ENCODE measurements at places on chromosomes 2 and 18.

DNA sequence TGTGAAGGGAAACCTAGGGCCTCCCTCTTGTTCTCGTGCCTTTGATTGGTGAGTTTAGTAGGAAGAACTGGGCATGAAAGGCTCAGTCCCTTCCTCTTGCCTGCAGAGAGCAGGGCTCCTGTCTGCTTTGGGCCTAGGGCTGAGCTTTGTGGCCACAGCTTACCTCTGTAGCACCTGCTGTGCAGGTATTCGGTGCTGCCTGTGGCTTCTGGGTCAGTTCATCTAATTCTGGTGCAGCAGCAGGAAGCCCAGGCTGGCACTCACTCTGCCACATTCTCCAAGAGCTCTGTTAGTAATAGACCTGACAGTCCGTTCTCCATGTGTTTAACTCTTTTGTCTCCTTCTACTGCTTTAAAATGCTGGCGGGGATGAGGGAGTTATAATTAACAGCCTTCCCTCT, 96.5 kb downstream of the DLGAP1 start:
- DNase-seq: no peak

GRCh38 chr2:201132518-201132917, 16.6 kb downstream of the CFLAR start:
- DNase-seq: no peak

DNA sequence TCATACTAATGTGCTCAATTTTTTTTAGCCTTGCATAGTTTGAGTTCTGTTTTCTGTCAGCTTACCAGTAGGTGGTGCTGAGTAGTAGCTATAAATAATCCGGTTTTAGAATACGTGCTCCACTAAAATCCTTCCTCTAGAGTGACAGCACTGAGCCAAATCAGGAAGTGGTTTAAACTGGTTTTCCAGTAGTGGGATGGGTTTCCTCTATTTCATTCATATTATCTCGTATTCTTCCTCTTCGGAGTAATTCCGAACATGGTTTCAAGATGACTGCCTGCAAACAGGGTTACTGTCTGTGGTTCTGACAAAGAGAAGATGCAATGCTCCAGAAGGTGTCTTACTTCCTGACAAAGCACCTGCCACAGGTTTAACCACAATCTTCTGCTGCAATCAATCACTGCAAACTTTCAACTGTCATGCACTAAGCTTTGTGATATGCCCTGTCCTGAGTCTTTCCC, 496.9 kb upstream of the VRK2 start:
- DNase-seq: no peak

DNA sequence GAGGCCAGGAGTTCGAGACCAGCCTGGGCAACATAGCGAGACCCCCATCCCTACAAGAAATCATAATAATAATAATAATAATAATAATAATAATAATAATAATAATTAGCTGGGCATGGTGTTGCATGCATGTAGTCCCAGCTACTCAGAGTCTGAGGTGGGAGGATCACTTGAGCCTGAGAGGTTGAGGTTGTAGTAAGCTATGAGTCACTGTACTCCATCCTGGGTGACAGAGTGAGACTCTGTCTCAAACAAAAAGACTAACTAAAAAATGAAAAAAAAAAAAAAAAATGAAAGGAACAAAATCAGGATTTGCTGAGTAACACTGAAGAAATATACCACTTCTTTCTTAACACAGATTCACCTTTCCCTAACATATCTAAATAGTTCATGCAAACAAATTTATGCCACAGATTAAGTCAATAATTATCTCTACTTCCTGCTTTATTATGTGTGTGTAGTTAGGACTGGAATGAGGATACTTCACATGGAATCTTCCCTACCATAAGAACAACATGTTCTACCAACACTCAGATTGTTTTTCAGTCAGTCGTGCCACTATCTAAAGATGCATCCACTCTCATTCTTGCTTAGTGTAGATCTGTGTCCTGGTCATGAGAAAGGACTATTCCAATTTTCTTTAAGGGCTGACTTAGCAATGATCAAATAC, 928.7 kb downstream of the SLC4A3 start:
- DNase-seq: no peak

DNA sequence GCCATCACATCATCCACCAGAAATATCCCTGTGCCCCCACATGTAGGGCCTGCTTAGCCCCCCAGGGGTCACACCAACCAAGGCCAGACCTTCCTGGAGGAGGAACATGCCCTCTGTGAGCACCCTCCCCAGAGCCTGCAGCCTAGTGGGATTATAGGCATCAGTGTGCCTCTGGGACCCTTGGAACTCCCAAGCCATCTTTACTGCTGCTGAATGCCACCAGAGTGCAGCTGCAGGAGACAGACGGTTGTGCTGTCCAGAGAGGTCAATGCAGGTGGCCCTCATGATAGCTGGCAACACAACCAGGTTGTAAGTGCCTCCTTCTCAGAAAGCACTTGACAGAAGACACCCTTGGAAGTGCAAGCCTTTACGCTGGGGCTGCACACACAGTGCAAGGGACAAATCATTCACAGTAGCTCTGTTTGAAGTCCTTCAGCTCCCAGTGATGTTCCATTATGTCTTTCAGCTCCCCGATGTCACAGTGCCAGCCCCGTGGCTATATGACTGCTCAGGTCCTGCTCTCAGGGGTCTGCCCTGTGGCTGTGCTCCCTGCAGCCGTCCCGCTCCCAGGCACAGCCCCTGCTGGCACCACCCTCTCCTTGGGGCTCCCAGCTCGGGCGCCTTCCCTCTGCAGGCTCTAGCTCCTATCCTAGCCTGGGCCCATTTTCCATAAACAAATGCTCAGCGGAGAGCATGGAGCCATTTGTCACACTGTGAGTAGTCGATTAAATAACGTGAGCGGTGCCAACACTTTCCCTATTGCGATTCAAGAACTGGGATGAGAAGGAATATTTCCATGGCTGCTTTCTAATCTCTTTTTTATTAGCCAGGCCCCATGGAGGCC, 65.1 kb downstream of the EDAR start:
- DNase-seq: no peak

- DNase-seq: no peak
These were observed 92.7 kb downstream of the CSRNP3 start for GRCh38 chr2:165562233-165562632.

DNA sequence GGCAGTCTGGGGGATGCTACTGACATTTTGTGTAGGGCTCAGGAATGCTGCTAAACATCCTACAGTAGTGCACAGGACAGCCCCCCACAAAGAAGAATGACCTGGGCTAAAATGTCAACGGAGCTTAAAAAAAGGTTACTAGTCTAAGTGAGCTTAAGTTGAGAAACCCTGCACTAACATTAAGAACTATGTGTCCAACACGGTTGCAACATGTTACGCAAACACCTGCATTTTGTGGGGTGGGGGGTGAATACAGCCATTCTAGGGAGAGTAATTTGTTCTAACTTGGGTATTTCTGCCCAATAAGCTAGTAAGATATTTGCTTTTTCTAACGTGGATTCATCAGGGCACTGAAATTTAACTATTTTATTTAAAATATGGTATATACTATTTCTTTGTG, 57.9 kb downstream of the SLC8A1 start:
- no peak for DNase-seq

DNA sequence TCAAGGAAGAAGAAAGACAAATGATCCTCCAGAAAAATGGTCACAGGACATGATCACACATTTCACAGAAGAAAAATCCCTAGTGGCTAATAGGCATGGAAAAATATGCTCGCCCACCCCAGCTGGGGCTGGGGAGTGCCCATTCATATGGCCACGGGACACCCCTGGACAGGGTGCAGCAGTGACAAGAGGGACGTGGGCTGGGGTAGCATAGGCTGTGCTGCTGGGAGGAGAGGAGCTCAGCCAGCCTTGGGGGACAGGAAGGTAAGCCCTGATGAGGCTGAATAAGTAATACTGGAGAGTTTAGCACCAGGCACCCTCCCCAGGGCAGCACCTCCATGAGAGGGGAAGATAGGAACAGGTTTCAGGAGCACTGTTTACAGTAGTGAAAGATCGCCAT, 254.9 kb upstream of the HS6ST1 start:
- peak; percentile 4 for DNase-seq

DNA sequence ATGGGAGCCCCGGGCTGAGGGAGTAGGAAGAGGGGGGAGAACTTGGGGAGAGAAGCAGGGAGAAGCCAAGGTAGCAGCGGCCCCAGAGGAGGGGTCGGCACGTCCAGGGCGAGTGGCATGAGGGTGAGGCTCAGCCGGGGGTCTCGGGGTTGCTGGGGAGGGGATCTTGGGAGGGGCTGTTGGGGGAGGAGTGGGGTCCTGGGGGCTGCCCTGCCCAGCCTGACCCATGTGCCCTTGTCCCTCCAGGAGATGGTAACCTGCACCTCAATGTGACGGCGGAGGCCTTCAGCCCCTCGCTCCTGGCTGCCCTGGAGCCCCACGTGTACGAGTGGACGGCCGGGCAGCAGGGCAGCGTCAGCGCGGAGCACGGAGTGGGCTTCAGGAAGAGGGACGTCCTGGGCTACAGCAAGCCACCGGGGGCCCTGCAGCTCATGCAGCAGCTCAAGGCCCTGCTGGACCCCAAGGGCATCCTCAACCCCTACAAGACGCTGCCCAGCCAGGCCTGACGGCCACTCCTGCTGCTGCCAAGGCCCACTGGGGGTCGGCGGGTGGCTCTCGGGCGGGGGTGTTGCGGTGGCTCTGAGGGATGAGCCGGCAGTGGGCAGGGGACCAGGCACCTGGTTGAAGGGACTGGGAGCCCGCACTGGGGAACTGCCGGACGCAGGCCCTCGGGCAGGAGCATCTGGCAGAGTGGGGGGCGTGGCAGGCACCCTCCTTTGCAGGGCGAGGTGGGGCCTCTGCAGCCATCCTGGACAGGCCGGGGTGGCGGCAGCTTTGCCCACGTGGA, 9.0 kb upstream of the GAL3ST2 start:
- no peak for DNase-seq

- no peak for DNase-seq
These were observed 89.4 kb downstream of the HDAC4 start for GRCh38 chr2:239311132-239312040.

GRCh38 chr2:196750291-196750923, 49.1 kb downstream of the GTF3C3 start:
- no peak for DNase-seq

DNA sequence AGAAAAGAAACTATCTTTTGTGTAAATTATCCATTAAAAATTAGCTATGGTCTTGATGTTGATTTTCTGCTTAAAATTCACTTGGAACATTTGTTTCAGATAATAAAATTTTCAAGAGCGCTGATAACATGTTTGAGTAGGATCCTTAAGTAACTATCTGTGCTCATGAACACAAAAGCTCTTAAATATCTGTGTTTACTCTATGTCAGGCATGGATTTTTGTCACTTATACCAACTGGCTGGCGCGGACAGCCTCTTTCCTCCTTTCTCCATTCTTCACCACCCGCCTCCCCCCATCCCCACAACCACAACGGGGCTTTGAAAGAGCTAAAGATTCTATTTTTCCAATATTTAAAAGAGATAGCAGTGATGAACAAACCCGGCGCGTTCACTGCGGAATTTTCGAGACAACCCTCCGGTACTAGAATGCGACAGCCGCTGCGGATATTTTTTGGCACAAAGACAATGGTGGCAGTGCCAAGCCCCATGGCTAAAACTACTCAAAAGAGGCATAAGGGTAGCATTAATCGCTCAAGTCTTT, 181.5 kb downstream of the TCF4 start:
- DNase-seq: no peak

GRCh38 chr2:218875692-218876246, 4.9 kb upstream of the WNT10A start:
- no peak for DNase-seq

- DNase-seq: no peak
These were observed 13.2 kb downstream of the CYP26B1 start for GRCh38 chr2:72134408-72134996.

GRCh38 chr2:238866656-238867277, 18.9 kb downstream of the TWIST2 start:
- DNase-seq: no peak

DNA sequence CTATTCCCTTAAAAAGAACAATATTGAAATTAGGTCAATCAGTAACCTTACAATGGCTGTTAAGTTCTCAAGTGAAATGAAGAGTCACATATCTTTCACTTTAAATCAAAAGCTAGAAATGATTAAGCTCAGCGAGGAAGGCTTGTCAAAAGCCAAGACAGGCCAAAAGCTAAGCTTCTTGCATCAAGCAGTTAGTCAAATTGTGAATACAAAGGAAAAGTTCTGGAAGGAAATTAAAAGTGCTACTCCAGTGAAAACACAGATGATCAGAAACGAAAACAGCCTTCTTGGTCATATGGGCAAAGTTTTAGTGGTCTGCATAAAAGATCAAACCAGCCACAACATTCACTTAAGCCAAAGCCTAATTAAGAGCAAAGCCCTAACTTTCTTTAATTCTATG, 402.6 kb upstream of the ZEB2 start:
- DNase-seq: no peak

- DNase-seq: no peak
These were observed 219.8 kb downstream of the ATAD2B start for GRCh38 chr2:23707096-23707495.

- peak; percentile 27 for DNase-seq
These were observed 12.4 kb downstream of the ADRA2B start for GRCh38 chr2:96103761-96104486.

- DNase-seq: peak; percentile 32
These were observed 476 bp downstream of the STRN start for GRCh38 chr2:36965751-36966369.

- no peak for DNase-seq
These were observed 28.8 kb downstream of the SH3BP4 start for GRCh38 chr2:234980451-234981187.

DNA sequence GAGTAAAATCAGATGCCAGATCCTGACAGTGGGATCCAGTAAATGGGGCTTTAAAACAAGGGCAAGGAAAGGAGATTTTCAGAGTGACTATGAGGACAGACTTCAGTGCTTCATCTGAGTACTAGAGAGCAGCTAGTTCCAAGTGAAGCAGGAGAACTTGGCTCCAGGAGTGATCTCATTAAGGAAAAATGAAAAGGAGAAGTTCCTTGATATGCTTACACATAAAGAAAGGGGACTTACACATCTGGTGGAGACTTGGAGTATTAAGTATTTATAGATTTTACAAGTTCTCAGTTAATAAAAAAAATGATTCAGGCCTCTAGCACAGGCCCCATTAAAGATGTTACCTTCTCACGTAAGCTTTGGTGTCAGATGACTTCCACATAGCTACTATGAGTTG, 105.8 kb downstream of the ICOS start:
- DNase-seq: no peak

DNA sequence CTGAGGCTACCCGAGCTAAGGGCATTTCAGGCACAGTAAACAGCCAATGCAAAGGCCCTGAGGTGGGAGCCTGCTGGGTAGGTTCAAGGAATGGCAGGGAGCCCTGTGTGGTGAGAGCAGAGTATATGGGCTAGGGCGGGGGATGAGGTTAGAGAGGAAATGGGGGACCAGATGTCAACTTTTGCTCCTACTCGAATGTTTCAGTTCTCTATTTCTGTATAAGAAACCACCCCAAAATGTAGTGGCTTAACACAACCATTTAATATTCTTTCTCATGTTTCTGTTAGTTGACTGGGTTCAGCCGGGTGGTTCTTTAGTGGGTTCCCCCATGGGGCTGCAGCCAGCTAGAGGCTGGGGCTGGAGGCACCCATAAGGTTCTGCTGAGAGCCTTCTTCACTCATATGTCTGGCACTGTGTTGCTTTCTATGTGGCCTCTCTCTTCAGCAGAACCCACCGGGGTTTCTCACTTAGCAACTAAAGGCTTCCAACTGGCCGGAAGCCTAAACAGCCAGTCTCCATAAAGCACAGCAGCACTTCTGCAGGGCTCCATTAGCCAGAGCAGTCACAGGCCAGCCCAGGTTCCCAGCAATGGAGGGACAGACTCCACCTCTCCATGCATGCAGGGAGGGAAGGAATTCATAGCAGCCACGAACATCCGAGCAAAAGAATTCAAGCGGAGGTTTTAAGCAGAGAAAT, 5.6 kb upstream of the ATOH8 start:
- no peak for DNase-seq

Data from breast epithelium (tissue), 4 donors.